GM04503 (cell line): ENCODE measurements at places on chromosomes 6 and 20.

DNA sequence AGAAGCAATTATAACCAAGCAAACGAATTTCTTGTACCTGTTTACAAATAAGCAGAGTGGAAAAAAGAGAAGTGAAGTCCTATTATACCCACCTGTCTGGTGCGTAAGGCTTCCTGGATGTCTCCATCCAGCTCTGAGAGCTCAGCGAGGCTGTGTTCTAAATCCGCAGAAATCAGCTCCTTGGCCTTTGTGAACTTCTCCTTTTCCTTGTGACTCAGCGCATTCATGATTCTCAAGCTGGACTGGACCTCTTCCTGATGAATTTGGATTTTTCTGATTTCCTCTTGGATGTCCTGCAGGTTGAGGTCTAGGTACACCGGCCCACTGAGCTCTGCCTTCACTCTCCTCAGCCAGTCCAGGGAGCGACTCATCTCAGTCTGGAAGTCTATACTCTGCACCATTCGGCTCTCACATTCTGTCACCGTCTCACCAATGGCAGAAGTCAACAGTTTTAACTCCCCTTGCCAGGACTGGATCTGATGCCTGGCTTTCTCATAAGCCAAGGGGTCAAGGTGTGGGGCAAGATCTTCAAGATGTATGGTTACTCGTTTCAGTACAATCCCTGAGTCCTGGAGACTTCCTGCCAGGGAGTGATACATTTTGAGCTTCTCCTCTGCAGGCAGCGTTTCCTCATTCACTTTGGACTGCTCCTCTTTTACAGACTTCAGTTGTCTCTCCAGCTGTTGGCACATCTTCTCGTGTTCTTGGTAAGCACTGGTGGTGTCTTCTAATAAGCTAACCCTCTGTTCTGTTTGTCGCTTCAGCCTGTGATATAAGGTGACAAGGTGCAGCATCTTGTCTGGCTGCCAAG is 307.3 kb downstream of the SYNE1 start:
- DNase-seq = no peak

DNA sequence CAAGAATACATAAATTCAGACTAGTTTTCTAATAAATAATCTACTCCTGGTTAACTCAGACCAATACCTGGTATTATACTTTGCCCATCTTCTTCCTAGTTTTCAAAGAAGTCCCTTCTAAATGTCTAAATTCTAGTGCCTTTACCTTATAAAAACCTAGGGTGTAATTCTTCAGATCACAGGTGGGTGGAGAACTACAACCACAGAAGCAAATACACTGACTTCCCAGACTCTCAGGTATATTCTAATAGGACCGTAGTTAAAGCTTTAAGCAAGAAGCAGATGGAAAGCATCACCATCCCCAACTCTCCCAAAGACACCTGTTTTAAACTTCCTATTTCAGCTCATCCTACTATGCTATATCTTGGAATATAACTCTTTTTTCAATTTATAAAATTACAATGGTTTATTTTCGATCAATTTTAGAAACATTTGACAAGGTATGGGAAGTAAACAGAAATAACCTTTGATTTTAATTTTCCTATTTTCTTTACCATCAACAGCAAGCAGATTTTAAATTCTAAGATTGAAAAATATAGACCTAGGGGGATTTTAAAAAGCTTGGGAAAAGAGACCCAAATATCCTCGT is 15.8 kb downstream of the MAN1A1 start:
- no peak for DNase-seq

DNA sequence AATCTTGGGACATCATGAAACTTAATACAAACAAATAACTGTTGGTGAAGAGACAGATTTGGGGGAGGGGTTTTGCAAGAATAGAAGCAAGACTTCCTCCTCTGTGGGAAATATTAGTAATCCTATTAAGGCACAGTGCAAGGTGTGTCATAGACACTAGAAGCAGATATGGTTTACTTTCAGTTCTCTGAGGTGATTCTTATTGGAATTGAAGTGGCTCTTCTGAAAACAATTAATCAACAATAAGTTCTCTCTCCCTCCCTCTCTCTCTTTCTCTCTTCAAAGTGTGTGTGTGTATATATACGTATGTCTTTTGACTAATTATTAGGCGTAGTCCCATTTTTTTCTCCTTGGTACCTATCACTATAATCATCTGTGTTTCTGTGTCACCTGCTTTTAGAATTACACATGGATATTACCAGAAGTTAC is 99.8 kb downstream of the HIVEP2 start:
- no peak for DNase-seq

GRCh38 chr20:15045246-15045645 is 707.8 kb upstream of the FLRT3 start:
- DNase-seq = peak; percentile 3

- no peak for DNase-seq
Measured at GRCh38 chr20:31474758-31475427, at the start of the genes DEFB124 and REM1. TSS of gene DEFB124 (minus strand) at chr20:31475127. CDS start at chr20:31473013, 2,114 bp downstream. TSS of gene REM1 (plus strand) at chr20:31475288. CDS start at chr20:31476446, 1,158 bp downstream.
